H54 (cell line): ENCODE measurements at places on chromosomes 1 and 21.

- no peak for DNase-seq
Measured at GRCh38 chr1:56921479-56921878, 44.3 kb downstream of the C8B start.

GRCh38 chr1:38858833-38859560 is 575 bp downstream of the RRAGC start:
- peak; percentile 70 for DNase-seq

DNA sequence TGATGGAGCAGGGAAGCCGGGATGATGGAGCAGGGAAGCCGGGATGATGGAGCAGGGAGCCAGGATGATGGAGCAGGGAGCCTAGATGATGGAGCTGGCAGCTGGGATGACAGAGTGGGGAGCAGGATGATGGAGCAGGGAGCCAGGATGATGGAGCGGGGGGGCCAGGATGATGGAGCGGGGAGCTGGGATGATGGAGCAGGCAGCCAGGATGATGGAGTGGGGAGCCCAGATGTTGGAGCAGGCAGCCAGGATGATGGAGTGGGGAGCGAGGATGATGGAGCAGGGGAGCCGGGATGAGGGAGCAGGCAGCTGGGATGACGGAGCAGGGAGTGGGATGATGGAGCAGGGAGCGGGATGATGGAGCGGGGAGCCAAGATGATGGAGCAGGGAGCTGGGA is 16.0 kb downstream of the GALNT2 start:
- DNase-seq: no peak

- no peak for DNase-seq
Measured at GRCh38 chr1:232611834-232612233, 18.1 kb downstream of the SIPA1L2 start.

- DNase-seq: no peak
Measured at GRCh38 chr1:90175490-90176167, 180.7 kb downstream of the ZNF326 start.

- peak; percentile 86 for DNase-seq
Measured at GRCh38 chr1:150162862-150163706, 13.4 kb downstream of the PLEKHO1 start.

- DNase-seq: no peak
Measured at GRCh38 chr1:54940042-54940441, 40.4 kb upstream of the TMEM61 start.

DNA sequence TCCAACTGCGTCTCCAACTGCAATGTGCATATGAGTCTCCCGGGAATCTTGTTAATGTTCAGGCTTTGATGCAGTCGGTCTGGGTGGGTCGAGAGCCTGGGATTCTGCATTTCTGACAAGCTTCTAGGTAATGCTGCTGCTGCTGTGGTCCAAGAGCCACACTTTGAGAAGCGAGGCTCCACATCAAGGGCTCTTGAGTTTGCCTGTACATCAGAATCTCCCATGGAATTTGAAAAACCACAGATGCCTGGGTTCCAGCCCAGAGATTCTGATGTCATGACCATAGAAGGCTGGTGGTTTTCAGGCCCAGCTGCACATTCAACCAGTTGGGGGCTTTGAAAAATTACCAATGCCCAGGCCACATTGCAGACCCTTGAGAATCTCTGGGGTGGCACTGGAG is 93.9 kb upstream of the TARDBP start:
- no peak for DNase-seq

DNA sequence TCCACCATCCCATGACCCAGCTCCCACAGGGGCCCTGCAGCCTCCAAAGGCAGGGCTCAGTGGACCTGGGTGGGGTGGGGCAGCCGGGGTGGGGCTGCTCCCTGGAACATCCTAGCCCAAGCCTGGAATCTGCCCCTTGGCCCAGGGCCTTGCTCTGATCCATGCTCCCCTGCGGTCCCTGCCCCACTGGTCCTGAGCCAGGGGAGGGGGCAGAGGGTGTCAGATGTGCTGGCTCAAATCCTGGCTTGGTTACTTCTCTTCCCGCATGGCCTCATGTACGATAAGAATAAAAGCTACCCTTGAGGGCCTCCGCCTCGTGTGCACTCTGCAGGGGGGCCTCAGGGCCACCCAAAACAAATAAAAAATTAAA is 819 bp downstream of the SLC25A34 start:
- DNase-seq: no peak

GRCh38 chr1:26771643-26772321 is 16.0 kb upstream of the PIGV start:
- DNase-seq: peak; percentile 63

- no peak for DNase-seq
Measured at GRCh38 chr21:42539931-42540343, 26.3 kb downstream of the SLC37A1 start.

- DNase-seq: no peak
Measured at GRCh38 chr1:74412244-74412643, 100.2 kb downstream of the LRRC53 start.

DNA sequence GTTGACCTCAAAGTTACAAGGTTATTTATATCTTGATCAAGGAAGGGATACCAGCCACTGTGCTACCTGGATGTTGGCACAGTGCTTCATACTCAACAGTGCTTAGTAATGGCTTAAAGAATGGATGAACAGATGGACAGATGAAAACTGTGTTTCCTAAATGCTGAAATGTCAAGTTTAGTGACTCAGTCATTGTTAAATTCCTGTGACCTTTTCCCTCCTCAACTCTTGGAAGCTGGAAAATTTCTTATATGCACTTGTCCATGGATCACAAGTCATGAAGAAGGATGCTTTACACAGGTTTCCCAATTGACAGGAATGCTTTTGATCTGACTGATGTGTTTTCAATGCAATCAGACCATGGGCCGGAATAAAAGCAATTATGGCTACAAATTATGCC is 39.6 kb upstream of the SLC19A2 start:
- DNase-seq: no peak
